ENCODE measurements at places on chromosomes 1 and 21.

GRCh38 chr1:20698195-20698910, 19.5 kb downstream of the KIF17 start:
- peak; percentile 36 for DNase-seq

DNA sequence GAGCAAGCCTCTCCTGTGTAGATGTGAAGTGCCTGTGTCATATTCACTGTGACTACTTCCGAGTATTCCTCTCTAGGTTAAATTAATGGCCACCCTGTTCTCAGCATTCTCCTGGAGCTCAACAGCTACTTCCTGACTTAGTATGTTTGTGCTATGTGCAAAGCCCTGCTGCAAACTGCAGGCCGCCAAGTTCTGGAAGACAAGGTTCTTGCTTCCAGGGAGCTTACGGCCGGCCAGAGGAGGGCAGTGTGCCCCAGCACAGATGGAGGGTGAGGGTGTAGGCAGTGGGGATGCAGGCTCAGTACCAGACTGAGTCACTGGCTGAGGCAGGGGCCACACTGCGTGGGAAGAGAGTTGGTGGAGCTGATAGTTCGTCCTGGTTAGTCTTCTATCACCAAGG, 43.2 kb downstream of the ELK4 start:
- DNase-seq, result peak; percentile 8

- DNase-seq, result no peak
These were observed 4.0 kb downstream of the SSX2IP start for GRCh38 chr1:84686223-84686622.

GRCh38 chr1:46448109-46448911, 41.3 kb upstream of the DMBX1 start:
- no peak for DNase-seq

GRCh38 chr1:11977625-11978024, 2.6 kb upstream of the MFN2 start:
- DNase-seq, result peak; percentile 60

DNA sequence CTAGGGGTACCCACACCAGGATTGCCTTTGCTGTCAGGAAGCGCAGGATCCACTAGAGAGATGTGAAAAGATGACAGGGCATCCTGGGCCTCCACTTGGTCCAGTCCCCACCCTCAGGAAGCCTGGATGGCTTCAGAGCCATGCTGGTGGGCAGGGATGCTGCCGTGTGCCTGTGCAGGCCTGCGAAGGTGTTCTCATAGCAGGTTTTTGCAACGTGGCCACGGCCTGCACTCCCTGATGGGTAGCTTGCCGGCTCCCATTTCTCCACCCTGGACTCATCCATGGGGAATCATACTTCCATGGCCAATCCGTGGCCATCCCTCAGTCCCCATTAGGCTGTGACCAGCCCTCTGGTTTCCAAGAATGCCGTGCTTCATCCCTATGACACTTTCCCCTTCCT, 34.1 kb upstream of the CNTN2 start:
- no peak for DNase-seq

GRCh38 chr1:84141182-84142003, 2.7 kb upstream of the PRKACB start:
- DNase-seq, result no peak

GRCh38 chr1:69738458-69739250, 170.9 kb downstream of the LRRC7 start:
- DNase-seq, result no peak

- peak; percentile 68 for DNase-seq
These were observed 101.5 kb upstream of the SLFNL1 start for GRCh38 chr1:41122851-41123518.
